ENCODE measurements at places on chromosomes 5 and 9.

DNA sequence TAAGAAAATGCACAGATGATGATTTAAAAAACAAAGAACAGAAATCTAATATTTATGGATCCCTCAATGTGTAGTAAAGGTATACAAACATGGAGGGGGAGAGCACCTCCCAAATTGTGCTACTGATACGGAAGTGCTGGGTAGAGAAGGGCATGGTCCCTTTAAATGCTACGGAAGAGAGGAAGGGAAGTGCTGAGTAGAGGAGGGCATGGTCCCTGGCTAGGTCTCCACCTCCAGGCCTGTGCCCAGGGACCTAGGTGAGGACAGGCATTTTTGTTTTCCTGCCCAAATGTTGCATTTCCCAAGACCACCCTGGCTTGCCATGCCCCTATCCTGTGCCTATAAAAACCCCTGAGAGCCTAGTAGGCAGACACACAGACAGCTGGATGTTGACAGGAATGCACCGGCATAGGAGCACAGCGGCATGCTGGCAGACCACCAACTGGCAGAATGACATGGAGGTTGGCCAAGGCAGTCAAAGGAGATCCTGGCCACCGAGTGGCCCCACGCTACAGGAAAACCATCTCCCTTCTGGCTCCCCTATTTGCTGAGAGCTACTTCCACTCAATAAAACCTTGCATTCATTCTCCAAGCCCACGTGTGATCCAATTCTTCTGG is 62.1 kb upstream of the SPDL1 start:
- DNase-seq: no peak

- no peak for DNase-seq
Observed at GRCh38 chr9:136773386-136774044, 9.2 kb upstream of the LCN15 start.

GRCh38 chr9:103152473-103152872 is 157.3 kb downstream of the CYLC2 start:
- no peak for DNase-seq

- no peak for DNase-seq
Observed at GRCh38 chr9:100724886-100725285, 147.0 kb downstream of the CAVIN4 start.

GRCh38 chr5:2914022-2914661 is 162.7 kb upstream of the IRX2 start:
- DNase-seq: no peak

GRCh38 chr5:178765753-178766300 is 35.4 kb upstream of the ZNF354A start:
- DNase-seq: no peak

DNA sequence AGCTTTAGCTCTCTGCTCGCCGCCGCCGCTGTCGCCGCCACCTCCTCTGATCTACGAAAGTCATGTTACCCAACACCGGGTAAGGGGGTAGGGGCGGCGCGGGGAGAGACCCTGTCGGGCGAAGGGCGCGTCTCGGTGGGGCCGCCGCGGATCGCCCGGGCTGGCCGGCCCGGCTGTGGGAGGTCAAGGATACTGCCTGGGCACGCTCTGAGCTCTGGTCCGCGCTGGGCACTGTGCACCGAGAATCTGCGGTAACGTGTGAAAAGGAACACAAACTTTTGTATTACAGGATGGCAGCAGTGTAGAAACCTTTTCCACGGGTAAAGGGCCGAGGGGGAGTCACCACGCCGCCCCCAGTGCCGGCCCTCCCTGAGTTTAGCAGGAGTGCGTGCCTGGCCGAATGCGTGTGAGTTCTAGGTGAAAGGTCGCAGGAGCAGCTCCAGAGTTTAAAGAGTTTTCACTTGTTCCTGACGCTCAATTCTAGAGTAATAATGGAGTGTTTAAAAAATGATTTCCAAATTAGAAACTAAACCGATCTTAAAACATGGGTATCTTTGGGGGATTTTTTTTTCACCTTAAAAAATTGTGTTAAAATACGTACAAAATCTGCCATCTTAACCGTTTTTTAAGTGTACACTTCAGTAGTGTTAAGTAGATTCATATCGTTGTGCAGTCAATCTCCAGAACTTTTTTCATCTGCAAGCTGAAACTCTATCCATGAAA is at the start of gene HSDL2:
HSDL2 (plus strand) TSS at position 7 of the 723 bp plus-strand sequence; CDS start at position 63, 56 bp downstream.
- peak; percentile 80 for DNase-seq

- DNase-seq: no peak
Observed at GRCh38 chr5:56064984-56065383, 70.2 kb upstream of the IL6ST start.

- no peak for DNase-seq
Observed at GRCh38 chr5:132459983-132460838, 30.4 kb downstream of the IRF1 start.

- DNase-seq: no peak
Observed at GRCh38 chr5:123037104-123037418, 536 bp upstream of the PPIC start.

DNA sequence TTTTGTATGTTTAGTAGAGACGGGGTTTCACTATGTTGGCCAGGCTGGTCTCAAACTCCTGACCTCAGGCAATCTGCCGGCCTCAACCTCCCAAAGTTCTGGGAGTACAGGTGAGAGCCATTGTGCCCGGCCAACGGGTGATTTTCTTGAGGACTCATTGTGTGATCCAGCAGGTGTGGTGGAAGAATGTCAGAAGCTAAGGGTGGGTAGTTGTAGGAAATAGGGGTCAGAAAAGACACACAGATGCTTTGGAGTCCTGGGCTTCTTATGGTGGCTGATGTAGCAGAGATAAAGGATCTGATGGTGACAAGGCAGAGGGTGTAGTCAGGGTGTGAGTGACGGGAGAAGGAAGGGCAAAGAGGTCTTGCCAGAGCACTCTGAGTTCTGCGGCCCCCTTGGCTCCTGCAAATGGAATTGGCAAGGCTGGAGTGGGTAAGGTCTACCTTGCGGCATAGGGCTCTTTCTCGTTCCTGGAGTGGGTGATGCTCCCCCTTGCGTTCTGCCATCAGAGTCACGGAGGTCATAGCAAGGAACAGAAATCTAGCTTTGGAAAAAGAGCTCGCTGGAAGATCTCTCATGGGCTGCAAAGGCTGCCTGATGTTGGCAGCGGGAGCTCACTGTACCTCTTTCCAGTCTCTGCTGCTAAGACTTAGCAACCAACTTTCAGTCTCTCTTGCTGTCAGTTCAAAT is 97.2 kb downstream of the SREK1 start:
- no peak for DNase-seq

GRCh38 chr9:129458663-129459546 is 162.0 kb downstream of the C9orf50 start:
- DNase-seq: peak; percentile 79

GRCh38 chr9:100486479-100487176 is 13.7 kb downstream of the TMEFF1 start:
- DNase-seq: no peak

- DNase-seq: no peak
Observed at GRCh38 chr5:12690361-12690760, 786.1 kb upstream of the CTNND2 start.

DNA sequence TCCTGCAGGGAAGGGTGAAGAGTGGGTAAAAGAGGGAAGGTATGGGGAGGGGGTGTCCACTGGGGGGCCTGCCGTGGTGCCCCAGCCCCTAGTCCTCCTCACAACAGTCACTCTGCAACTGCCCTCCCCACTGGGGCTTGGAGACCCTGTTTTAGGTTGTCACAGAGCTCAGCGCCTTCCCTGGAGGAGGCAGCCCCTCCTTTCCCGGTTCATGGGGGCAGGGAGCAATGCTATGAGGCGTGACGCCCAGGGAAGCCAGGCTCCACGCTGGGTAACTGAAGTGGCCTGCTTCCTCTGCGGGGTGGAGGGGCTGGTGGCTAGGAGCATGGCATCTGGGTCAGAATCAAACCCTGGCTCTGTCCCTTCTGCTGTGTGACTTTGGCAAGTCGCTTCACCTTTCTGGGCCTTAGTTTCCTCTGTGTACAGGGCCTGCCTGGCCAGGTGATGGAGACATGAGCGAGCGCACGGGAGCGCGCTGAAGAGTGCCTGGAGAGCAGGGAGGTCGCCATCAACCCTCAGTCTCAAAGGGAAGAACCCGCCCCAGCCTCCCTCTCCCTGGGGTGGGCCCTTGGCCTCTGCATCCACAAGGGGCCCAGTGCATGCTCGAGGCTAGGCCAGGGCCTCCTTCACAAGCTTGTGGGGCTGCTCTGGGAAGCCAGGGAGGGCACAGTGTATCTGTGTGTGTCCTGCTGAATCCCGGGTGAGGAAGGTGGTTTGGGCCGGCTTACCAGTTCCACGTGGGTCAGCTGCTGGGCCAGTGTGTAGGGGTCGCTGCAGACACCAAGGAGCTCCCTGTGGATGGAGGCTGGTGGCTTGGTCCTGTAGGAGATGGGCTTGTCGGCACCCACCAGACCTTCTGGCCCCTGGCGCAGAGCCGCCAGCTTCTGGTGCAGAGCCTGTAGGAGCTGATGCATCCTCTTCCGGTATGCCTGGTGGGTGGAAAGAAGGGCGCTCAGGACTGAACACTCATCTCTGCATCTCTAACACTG is 56.4 kb upstream of the RNF130 start:
- DNase-seq: peak; percentile 58

- DNase-seq: no peak
Observed at GRCh38 chr5:115778417-115778816, 38.0 kb downstream of the CDO1 start.

- no peak for DNase-seq
Observed at GRCh38 chr5:151718646-151719045, 31.9 kb upstream of the SPARC start.

DNA sequence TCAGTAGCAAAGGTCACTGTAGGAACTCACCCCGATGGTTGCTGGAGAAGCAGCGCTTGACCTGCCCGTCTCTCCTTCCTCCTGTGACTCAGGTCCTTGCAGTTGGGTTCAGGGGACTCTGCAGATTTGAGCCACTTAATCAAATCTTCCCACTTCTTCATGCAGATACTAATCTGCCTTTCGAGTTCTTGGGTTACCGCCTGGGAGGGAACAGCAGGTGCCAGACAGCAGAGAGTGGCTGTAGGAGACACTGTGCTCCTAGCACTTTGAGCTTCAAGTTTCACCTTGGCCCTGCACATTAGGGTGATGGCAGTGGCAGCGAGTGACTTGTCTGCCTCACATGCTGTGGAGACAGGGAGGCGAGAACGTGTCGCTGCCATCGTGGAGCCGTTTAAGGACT is 478.3 kb downstream of the PSAT1 start:
- DNase-seq: peak; percentile 34

DNA sequence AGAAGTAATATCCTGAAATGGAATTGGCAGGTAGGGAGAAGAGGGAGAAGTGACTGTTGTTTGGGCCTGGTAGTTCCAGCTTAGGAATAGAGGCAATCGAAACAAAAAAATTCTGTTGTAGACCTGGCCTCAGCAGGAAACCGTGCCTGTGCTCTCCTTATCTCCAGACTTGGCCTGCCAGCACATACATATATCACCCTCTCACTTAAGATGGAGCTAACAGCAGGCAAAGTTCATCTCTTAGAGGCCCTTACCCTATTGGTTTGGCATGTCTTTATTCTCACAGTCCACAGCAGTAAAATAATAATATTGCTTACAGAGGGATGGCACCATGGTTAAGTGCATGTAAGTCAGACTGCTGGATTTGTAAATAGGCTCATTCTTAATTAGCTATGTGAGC is 19.6 kb upstream of the TNC start:
- DNase-seq: no peak

GRCh38 chr5:36653044-36653705 is 46.8 kb downstream of the SLC1A3 start:
- DNase-seq: no peak

- no peak for DNase-seq
Observed at GRCh38 chr5:73278693-73279092, 105.7 kb downstream of the TMEM174 start.

- DNase-seq: no peak
Observed at GRCh38 chr5:150404941-150405816, 7.5 kb downstream of the CD74 start.

DNA sequence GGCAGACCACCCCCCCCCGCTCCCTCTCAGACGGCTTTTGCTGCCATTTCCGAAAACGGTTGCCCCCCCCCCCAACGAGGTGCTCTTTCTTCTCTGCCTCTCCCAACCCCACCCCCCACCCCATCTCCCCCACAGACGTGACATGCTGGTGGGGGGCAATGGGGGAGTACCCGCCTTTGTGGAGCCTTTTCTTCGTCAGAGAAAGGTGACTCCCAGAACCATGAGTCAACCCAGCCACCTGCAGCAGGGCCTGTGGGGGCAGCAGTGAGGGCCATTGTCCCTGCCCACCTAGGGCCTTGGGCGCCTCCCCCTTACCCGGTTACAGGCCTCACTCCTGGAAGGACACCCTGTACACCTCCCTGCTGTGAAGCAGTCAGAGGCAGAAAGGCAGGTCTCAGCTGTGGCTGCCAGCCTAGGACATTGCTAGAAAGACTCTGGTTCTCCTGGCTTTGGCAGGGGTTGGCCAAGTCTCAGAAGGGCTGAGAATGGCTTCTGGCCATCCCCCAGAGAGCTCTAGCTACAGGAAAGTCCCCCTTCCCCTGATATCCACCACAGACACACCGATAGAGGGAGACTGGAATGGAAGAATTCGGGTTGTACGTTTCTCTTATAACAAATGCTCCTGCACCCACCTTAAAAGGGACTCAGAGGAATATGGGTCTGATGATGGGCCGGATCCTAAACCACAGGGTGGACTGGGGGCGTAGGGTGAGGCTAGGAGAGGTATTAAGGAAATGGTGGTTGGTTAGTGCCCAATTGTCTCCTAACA is 2.2 kb downstream of the DNAJB5 start:
- DNase-seq: no peak

DNA sequence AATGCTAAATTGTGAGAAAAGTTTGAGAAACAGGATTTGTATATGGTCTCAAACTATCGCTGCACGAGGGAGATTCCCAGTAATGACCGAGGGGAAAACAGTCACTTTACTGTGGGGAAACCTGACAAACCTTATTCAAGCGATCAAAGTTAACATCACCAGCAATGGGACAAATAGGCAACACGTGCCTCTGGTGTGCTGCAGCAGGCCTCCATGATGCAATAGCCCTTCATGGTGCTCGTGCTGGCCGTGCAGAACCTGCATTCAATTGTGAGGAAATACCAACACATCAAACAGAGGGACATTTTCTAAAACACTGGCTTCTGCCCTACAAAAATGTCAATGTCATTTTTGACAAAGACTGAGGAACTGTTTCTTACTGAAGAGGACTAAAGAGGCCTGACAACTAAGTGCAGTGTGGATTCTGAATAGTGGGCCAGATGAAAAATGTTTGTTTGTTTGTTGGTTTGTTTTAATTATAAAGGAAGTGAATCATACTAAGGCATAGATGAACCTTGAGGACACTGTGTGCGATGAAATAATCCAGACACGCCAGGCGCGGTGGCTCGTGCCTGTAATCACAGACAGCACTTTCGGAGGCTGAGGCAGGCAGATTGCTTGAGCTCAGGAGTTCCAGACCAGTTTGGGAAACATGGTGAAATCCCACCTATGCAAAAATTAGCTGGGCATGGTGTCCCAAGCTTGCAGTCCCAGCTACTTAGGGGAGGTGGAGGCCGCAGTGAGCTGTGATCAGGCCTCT is 17.6 kb upstream of the MARCHF6 start:
- no peak for DNase-seq
